ENCODE measurements at places on chromosomes 6 and 20.

DNA sequence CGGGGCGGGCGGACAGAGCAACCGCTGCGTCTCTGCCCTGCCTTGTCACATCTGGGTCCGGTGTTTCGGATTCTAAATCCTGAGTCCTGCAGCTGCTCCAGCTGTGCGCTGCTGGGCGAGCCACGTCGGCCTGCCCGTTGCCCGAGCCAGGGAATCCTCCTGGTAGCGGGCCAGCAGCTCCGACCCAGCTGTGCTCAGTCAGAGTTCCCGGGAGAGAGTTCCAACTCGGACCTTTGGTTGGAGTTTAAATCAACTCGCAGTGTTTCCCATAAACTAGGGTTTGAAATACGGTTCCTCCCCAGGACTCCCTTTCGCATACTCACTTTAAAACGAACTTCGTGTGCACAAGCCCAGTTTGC lies 315 bp upstream of the PDE10A start:
- peak; percentile 43 for DNase-seq

DNA sequence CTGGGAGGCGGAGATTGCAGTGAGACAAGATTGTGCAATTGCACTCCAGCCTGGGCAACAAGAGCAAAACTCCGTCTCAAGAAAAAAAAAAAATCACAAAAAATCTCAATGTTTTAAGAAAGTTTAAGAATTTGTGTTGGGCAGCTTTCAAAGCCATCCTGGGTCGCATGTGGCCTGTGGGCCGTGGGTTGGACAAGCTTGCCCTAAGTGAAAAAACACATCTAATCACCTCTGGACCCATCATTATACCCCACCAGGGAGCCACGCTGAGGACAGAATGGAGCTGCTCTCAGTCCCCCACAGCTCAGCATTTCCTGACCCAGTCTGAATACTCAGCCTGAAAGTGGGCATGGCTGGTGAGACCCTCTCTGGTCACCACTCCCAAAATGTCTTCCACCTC lies 129.3 kb downstream of the PRND start:
- DNase-seq, result no peak

DNA sequence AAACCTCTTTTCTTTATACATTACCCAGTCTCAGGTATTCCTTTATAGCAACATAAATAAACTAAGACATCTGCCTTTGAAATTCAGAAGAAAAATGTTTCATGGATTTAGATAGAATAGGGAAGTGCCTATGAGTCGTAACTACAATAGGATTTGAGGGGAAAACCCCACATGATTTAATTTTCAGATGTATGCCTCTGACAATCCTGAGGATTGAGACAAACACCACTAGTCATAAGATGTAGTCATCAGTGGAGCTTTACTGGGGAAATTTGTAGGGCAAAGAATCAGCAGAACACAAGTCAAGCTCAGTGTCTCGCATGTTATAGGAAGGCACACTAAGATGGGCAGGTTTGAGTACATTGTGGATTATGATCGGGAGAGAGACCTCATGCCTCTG lies 566.4 kb downstream of the BMP2 start:
- no peak for DNase-seq

DNA sequence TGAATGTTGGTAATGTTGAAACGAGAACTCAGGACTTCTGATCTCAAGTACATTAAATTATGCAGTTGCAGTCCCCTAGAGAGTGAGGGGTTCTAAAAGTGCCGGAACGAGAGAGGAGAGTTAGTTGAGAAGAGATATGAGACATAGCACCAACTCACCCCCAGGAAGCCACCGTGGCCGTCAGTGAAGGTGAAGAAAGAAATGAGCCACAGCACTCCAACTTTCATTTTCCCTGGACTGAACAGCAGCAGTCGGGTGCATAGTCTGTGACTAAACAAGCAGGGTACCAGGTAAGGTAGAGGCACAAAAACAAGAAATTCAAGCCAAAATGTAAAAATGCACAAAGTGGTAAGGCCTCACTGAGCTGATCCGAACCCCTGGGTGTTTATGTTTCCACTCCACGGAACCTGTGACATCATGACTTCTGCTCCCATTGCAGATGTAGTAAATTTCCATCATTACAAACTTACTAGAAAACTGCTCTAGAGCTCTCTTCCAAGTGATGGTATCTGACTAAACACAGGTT lies 13.2 kb downstream of the ADGRF1 start:
- no peak for DNase-seq

GRCh38 chr6:37695857-37696219 lies 1.8 kb downstream of the MDGA1 start:
- peak; percentile 52 for DNase-seq

- DNase-seq, result no peak
These were observed 21.1 kb downstream of the KIAA1755 start for GRCh38 chr20:38239441-38239840.

GRCh38 chr20:34344238-34344637 lies 18.8 kb upstream of the ITCH start:
- DNase-seq, result no peak

DNA sequence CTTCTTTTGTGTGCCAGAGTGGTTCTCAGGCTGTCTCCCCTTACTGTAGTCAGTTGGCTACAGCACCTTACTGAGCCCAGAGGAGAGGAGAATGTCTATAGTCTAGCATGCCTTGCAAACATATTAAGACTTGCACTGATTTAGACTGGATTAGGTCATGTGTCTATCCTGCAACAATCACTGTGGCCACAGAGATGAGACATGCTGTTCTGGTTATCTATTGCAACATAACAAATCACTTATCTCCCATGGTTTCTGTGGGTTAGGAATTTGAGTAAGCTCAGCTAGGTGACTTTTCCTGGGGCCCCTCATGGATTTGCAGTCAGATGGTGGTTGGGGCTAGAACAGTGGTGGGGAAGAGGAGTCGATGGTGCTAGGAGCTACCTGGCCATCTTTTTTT lies 261.3 kb downstream of the SOD2 start:
- DNase-seq, result no peak
